ENCODE measurements at places on chromosomes 1 and 21.

GRCh38 chr1:205353612-205354011 lies 3.1 kb downstream of the KLHDC8A start:
- DNase-seq = no peak

DNA sequence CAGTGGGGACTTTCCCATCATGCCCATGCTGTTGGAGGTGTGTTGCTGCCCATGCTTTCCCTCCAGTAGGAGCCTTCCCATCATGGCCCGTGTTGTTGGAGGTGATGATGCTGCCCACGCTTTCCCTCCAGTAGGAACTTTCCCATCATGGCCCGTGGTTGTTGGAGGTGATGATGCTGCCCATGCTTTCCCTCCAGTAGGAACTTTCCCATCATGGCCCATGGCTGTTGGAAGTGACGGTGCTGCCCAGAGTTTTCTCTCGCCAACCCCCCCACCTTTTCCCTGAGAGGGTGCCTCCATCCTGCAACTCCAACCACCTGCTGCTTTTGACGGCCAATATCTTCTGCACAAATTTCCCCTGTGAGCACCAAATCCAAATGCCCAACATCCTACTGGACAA lies 205.7 kb downstream of the TOMM20 start:
- DNase-seq = no peak

GRCh38 chr1:115807723-115808122 lies 33.2 kb downstream of the NHLH2 start:
- DNase-seq = no peak

DNA sequence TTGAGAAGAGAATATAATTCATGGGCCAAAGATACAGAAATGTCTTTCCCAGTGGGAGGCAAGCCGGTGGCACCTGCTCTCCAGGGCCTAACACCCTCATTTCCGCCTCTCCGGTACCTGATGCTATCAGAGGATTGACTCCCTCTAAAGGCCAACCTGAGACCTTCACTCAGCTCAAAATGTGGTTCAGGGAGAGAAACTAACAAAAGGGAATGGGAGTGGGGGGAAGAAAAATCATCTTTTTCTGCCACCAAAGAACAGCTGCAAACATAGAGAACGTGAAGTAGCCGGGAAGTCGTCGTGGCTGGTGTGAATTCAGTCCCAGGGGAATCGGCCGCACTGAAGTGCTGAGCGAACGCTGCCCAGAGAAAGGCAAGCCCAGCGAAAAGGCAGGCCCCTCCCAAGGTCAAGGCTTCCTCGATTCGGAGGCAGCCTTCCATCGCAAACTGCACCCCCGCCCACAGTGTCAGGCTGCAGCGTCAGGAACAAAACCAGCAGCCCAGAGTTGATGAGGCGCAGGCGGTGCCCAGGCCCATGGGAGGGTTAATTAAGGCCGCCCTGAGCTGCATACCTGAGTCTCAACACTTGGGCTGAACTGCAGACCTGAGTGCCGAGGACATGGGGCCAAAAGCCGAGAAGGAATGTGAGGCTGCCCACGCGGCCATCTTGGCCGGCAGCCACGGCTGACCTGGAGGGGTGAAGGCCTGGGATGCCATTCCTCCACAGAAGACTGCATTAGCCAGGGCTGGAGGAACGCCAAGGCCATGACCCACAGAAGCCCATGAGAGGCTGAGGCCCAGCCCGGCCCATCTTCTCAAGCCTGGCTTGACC lies 160.2 kb downstream of the PSMG1 start:
- no peak for DNase-seq

DNA sequence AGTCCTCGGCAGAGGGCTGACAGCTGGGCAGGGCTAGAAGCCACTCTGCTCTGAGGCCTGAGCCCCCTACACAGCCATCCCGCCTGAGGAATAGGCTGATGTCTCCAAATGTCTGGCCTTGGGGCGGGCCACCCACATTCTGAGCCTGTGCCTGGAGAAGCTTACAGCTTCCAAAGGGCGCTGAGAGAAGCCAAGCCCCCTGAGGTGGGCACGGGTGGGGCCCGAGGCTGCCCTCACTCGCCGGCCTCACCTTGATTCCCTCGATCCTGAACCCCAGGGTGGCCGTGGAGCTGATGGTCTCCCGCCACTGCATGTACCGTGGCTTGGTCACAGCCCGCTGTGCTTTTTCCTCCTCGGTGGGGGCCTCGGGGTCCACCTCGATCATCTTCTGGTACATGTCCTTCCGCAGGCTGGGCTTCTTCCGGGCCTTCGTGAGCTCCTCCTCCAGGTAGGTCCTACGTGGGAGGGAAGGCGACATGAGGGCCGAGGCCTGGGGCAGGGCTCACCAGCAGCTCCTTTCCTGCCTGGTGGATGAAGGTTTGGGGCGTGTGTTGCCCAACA lies 93.2 kb downstream of the STUM start:
- no peak for DNase-seq

Measured in GM13977 (cell line).